ENCODE measurements at places on chromosomes 12 and 14.

- DNase-seq = no peak
Measured at GRCh38 chr14:68690089-68690958, 102.5 kb downstream of the ZFP36L1 start.

DNA sequence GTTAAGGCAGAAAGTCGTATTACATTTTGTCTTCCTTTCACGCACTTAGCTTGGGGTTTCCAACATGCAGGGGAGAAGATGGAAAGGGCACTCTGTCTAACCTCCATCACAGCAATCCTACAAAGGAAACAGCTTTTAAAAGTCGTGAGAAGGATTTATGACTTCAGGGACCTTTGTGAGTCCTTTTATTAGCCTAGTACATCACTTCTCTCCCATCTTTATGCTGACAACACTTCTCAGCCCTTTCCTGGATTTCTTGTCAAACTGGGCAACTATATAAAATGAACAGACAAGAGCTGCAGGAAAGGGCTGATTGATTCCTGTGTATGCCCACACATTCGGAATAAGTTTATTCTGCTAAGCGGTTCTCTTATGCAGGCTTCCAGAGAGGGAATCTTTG lies 159.0 kb downstream of the DERA start:
- no peak for DNase-seq

- DNase-seq = peak; percentile 10
Measured at GRCh38 chr14:102809870-102810269, 32.6 kb downstream of the TRAF3 start.

DNA sequence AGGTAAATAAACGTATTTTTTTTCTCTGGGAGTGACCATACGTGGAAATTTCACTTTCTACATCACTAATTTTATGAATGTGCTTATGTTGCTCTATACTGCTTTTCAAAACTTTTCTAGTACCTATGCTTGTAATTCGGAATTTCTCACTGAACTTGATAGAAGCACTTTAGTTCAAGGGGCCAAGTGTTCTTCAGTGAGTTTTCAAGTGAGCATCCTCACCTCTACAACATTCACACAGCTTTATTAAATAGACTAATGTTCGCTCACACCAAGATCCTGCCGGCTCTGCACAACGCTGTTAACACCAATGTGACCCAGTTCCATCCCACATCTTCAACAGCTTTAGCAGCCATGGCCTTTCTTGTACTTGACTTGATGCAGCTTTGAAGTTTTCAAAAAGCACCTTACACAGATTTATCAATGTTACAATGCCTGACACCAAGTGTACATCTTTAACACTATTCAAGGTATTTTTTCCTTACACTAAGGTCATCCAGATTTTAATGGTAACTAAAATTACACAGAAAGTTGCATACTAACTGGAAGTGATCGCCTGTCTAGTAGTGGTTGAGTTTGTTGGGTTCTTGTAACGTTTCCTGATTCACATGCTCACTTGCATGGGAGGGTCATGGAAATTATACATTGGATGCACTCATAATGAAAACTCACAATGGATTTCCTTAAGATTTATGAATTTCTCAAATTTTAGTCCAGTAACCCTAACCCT lies 4.5 kb downstream of the UBC start:
- DNase-seq = no peak

DNA sequence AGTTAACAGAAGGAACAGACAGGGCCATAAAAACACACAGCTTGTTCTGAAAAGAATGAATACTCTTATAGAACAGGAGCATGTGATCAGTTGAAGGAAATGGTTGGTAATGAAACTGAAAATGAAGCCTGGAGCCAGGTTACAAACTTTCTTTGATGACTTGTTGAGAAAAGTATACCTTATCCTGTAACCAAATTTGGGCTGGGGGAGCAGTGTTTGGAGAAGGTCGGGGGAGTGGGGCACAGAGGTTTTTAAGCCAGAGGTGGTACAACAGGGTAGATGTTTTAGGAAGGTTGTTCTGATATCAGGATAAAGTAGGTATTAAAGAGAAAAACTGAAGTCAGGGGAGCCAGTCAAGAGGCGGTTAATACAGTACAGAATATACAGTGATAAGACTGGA lies 8.2 kb downstream of the GOLT1B start:
- DNase-seq = no peak

- DNase-seq = no peak
Measured at GRCh38 chr12:131102493-131102931, 148.8 kb downstream of the ADGRD1 start.

GRCh38 chr14:66445936-66446335 lies 40.2 kb upstream of the CCDC196 start:
- no peak for DNase-seq

DNA sequence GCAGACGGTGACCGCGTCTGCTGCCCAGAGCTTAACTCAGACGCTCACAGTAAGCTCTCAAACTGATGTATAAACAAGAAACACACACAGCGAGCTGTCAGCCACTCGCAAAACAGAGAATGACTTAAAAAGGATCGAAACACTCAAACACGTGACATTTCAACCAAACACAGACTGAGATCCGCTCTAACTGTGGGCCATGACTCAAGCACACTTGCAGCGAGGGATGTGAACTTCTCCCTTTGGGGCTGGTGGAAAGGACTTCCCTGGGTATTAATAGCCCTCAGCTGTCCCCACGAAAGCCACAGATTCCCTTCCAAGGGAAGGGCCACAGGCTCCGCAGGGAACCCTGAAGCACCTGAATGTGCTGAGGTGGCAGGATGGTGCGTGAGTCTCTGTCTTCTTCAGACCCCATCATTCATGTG lies 29.1 kb downstream of the CCDC88C start:
- DNase-seq = no peak

DNA sequence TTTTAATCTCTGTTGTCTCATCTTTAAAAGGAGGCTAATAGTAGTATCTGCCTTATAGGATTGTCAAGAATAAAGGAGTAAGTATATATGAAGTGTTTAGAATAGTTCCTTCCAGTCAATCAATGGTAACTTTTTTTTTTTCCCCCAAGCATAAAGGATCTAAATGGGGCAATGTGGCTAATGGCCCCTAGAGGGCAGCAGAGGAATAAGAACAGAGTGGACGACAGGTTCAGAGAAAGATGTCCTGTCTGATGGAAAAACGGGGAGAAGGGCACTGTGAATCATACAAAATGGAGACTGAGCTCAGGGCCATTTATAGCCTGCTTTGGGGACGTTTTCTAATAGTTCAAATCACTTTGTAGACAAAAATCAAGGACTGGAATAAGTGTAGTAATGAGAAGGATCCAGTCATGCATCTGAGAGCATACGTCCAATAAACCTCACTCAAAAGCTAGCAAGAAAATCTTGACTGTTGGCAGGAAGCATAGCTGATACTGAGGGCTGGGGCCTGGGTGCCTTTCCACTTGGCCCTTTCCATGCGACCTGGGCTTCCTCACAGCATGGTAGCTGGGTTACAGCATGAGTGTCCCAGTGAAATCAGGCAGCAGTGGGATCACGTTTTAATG lies 51.3 kb downstream of the IFNG-AS1 start:
- peak; percentile 39 for DNase-seq

DNA sequence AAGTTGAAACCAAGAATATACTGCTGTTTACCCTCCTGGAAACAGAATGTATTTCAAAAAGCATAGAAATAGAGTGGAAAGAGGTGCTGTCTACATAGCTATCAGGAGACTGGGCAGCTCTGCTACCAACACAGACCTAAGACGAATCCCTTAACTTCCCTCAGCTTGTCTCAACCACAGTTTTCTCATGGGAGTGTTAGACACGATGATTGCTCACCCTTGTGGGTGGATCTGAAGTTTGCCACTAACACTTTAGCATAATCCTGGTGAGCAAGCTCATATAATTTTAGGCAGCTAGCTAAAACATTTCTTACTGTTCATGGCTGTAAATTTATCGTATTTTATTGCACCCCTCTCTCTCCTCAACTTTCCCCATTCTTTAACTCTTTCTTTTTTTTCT lies 38.5 kb downstream of the C12orf75 start:
- DNase-seq = peak; percentile 56

DNA sequence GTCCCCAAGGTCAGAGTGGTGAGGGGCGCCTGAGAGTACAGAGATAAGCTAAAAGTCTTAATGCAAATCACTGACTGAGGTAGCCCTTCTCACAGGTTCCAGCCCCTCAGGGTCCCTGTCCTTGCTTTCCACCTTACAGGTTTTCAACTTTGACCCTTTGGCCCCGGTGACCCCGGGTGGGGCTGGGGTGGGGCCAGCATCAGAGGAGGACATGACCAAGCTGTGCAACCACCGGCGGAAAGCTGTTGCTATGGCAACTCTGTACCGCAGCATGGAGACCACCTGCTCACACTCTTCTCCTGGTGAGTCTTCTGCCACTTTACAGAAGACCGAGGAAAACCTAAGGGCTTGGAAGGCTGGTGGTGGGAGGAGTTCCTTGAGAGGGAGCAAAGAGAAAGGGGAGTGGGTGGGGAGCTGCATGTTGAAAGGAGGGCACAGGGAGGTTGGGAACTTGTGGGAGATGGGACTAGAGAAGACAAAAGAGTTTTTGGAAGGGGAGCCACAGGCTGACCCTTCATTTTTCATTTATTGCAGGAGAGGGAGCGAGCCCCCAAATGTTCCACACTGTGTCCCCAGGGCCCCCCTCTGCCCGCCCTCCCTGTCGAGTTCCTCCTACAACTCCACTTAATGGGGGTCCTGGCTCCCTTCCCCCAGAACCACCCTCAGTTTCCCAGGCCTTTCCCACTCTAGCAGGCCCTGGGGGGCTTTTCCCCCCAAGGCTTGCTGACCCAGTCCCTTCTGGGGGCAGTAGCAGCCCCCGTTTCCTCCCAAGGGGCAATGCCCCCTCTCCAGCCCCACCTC lies 2.4 kb downstream of the MBD6 start:
- DNase-seq = no peak
